ENCODE measurements at places on chromosomes 12 and 14. TPM values are rescaled to one million over a fixed set of nuclear protein-coding genes. Genes with fewer than 3 reads are reported as not detected.

PITPNM2 gene
- total RNA-seq = 15.2 TPM

DNA sequence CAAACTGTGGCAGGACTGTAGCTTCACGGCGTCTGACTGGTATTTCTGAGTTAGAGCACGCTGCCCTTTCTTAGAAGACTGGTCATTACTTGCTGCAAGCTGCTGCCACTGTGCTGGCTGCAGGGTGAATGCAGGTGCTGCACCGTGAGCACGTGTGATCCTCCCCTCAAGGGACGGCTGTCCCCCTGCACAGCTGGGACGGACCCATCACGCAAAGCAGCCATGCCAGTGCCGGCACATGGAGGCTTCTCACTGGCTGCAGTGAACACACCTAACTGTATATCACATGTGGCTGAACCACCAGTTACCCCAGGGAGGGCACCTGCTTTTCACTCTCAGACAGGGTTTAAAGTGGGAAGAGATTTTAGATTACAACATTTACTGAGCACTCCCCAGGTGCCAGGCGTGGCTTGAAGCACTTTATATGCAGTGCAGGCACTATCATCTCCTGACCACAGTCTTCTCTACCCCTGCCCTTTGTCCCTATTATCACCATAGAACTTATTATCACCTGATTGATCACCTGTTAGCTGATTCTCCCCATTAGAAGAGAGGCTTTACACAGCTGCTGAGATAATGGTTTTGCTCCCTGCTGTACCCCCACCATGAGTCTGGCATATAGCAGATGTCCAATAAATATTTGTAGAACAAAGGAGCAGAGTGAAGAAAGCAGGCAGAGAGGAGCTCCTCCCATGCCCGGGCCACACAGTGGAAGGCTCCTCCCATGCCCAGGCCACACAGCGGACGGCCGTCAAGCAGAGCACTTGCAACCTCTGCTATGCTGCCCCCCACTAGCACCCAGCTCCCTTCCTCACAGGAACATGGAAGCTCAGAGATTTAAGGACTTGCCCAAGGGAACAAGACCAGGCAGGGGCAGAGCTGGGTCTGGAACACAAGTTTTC, 25.9 kb downstream of the SLC25A47 start:
- no peaks in the 10 kb centered on the region for H3K4me1 ChIP-seq
- no peak overlapping the region for H3K4me3 ChIP-seq
- peaks cover 13% of the 10 kb centered on the region for H3K36me3 ChIP-seq
- DNase-seq = no peak

DNA sequence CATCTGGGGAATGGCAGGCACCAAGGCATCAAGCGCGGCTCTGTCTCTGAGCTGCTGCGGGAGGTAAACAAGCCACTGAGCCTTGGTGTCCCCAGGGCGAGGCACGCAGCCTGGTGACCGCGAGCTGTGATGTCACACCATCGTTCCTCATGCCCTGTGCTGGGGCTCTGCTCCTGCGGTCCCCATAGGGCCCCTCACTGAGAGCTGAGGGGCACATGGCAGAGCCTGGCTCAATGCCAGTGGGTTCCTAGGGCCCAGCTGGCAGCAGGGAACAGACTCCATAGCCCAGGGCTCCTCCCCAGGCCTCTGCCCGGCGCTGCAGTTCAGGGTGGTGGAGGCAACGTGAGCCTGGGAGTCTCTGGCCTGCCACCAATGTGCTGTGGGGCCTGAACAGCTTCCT, 22.6 kb downstream of the CHGA start:
- H3K27me3 ChIP-seq = no peaks in the 10 kb centered on the region
- DNase-seq = no peak
- H3K36me3 ChIP-seq = no peaks in the 10 kb centered on the region
- peaks cover 18% of the 10 kb centered on the region for H3K4me1 ChIP-seq
- no peak overlapping the region for H3K4me3 ChIP-seq

DCAF4 gene
- total RNA-seq = 19.3 TPM

SLC8A3 gene
- total RNA-seq = not detected

DNA sequence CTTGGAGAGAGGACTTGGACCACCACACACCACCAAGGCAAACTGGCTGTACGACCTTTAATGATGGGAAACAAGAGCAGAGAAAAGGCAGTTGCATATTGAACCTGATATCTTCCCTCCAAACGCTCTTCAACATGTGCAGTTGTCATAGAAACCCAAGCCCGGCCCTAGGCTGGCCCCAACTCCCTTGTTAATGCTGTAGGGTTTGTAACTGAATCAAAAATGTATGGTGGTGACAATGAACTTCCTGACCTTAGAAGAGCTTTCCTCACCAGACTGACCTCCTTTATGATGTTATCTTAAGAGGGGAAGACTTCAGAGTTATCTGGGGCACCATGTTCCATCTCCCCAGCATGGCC, 12.3 kb downstream of the APOLD1 start:
- no peaks in the 10 kb centered on the region for H3K27me3 ChIP-seq
- H3K4me1 ChIP-seq = peaks cover 12% of the 10 kb centered on the region
- no peak overlapping the region for H3K4me3 ChIP-seq
- no peak overlapping the region for H3K27ac ChIP-seq
- no peak for DNase-seq

DNA sequence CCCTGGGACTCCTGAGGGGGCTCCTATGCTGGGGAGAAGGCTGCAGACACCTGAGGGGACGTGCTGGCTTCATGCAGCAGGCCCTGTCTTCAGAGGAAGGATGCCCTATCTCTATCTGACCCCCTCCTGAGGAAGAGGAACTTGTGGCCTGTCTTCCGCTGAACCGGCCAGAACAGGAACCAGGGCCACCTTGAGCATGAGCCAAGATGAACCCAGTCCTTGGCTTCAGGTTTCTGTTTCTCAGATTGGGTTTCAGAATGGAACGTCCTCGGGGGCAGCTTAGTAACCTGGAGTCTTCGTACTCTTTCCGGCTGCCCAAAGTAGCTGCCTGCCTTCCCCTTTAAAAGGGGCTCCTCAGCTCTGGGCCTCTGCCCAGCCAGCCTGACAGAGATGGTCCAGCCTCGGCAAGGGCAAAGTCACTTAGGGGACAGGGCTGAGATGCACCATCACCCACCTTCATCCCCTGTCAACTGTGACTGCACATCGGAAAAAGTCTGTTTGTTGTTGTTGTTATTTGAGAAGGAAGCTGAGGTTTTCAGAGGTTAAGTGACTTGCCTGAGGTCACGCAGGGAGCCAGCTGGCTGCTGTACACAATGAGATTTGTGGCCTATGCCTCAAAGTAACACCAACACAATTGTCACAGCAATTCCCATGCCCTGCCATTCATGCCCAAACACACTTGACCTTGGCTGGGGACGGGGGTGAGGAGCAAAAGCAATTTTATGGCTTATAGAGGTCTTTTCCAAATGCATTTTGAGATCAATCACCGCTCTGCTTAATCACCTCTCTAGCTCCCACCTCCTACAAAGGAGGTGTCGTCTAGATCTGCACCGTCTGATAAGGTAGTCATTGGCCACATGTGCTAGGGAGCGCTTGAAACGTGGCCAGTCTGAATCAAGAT, 13.4 kb downstream of the ASB2 start:
- DNase-seq = no peak
- no peak overlapping the region for H3K4me3 ChIP-seq
- H3K27ac ChIP-seq = no peak overlapping the region
- no peaks in the 10 kb centered on the region for H3K27me3 ChIP-seq
- no peaks in the 10 kb centered on the region for H3K36me3 ChIP-seq
- H3K4me1 ChIP-seq = peaks cover 19% of the 10 kb centered on the region

- no peaks in the 10 kb centered on the region for H3K36me3 ChIP-seq
- no peaks in the 10 kb centered on the region for H3K27me3 ChIP-seq
- no peak overlapping the region for H3K27ac ChIP-seq
- DNase-seq = no peak
Observed at GRCh38 chr12:65662590-65662989, 161.7 kb upstream of the HMGA2 start.

PRR4 gene
- total RNA-seq = 2.2 TPM

GRCh38 chr12:20101046-20101445, 267.3 kb upstream of the PDE3A start:
- H3K27ac ChIP-seq = no peak overlapping the region
- DNase-seq = no peak
- H3K4me3 ChIP-seq = no peak overlapping the region
- H3K4me1 ChIP-seq = no peaks in the 10 kb centered on the region
- no peaks in the 10 kb centered on the region for H3K36me3 ChIP-seq

DNA sequence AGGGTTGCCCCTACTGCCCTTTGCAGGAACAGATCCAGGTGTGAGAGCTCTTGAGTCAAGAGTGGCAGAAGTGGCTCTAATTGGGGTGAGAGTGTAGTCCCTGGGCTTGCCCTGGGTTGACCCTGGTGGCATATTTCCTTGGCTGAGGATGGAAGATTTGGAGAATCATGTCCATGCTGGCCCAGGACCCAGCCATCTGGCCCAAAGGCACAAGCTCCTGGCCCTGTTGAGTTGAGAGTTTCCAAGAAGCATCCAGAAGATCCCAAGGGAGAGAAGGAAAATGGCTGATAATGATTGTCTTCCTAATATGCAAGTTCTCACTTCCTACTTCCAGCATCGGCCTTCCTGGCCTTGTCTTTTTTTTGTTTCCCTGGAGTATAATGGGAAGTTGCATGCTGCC, 55.5 kb upstream of the SRSF5 start:
- no peaks in the 10 kb centered on the region for H3K27me3 ChIP-seq
- no peak overlapping the region for H3K27ac ChIP-seq
- H3K4me1 ChIP-seq = peaks cover 15% of the 10 kb centered on the region
- H3K4me3 ChIP-seq = no peak overlapping the region
- DNase-seq = no peak
- H3K36me3 ChIP-seq = no peaks in the 10 kb centered on the region
